Activated CD4-positive, alpha-beta T cell treated with anti-CD3 and anti-CD28 coated beads for 24 hours (primary cell): ENCODE measurements at places on chromosomes 4 and X.

DNA sequence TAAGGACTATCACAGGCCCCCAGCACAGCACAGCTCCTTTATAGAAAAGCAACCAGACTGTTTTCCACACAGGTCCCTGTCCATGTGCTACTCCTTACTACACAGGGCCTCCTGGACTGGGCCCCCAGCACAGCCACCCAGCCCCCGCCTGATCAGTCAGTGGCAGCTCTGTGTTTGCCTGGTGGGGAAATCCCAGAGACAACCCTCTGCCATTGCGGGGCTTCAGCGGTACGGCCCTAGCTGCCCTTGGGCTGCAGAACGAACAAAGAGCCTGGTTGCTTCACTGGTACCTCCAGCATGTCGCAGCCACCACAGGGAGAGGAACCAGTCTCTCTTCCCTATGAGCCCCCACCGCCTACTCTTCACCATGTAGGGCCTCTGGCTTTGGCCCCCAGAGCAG, 30.7 kb downstream of the CBR4 start:
- DNase-seq = no peak

GRCh38 chr4:139794158-139794954, 128.7 kb downstream of the MGST2 start:
- DNase-seq = no peak

DNA sequence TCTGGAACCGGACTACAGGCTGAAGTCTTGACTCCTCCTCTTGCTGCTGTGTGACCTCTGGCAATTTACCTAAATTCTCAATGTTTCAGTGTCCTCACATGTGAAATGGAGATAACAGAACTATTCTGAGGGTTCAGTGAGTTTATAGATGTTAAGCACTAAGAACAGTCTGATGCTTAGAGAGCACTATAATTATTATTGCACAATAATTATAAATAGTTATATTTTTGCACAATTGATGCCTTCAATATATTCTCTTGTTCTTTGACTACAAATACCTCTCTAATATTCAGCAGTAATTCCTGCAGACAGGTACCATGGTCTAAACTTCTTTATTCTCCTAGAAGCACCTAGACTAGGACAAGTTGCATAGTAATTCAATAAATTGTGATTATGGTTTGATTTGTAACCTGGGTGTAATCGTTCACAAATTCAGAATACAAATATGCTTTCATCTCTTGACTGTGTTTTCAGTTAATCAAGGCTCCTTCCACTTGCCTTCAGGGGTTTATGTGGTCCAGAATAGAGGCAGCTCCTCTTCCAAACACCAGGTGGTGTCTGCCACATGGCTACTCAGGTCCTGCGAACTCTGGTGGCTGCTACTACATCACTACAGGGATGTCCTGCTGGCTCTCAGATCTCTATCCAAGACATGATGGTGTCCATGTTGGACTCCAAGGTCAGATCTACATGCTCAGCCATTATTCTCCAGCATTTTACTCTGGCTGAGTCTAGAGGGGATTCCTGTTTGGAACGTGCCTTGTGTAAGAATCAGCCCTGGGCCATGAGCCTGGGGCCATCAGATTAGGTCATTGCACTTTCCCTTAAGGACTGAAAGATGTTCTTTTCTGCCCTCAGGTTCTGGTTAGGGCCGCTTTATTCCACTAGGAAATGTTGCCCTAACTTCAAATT, 103.4 kb downstream of the QRFPR start:
- DNase-seq = no peak

DNA sequence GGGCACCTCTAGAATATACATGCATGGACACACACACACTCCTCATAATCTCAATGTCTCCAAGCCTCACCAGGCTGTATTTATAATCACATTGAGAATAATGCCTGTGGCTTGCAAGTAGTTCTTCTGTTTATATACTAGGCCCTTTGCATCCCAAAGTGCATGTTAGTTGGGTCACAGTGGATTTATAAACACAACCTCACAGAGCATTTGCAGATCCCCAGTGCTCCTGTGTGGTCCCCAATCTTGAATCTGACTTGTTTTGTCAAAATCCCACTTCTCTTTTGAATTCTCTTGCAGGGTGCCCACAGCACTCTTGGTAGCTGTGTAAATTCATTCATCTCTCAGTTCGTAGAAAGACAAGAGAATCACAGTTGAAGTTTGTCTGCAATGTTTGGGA, 49.6 kb upstream of the PROM1 start:
- no peak for DNase-seq

DNA sequence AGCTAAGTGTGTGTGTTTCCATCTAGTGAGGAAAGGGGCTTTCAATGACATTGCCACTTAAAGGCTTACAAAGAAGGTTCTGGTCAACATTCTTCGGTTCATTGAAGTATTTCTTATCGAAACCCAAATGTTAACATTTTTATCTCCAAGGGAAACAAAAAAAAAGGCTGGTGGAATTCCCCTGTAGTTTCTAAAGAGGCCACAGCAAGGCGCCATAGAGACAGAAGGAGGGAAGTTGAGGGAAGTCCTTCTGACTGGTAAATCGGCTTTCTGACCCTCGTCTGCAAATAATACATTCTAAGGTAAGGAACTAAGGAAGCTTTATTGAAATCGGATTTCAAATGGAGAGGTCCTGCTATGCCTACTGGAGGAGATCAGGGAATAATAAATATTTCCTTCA, 1.7 kb upstream of the ZFP42 start:
- DNase-seq = no peak

GRCh38 chr4:32030406-32030805, 1310.2 kb downstream of the PCDH7 start:
- DNase-seq = no peak

- no peak for DNase-seq
Measured at GRCh38 chrX:113743069-113743468, 840.8 kb upstream of the HTR2C start.

DNA sequence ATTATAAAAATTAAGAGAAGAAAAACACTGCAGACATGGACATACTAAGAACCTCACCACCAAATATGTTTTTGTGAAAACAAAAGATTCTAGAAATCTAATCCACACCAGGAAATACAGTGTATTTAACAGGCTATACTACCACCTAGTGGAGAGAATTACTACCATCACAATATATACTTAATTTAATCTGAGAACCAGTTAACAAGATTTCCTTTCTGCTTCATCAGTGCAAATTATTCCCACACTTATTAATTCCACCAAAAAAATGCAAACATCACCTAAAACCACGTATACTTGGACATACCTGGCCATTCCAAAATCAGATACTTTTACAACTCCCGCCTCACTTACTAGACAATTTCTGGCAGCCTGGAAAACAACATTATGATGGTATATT, 7.0 kb upstream of the TXK start:
- DNase-seq = no peak

DNA sequence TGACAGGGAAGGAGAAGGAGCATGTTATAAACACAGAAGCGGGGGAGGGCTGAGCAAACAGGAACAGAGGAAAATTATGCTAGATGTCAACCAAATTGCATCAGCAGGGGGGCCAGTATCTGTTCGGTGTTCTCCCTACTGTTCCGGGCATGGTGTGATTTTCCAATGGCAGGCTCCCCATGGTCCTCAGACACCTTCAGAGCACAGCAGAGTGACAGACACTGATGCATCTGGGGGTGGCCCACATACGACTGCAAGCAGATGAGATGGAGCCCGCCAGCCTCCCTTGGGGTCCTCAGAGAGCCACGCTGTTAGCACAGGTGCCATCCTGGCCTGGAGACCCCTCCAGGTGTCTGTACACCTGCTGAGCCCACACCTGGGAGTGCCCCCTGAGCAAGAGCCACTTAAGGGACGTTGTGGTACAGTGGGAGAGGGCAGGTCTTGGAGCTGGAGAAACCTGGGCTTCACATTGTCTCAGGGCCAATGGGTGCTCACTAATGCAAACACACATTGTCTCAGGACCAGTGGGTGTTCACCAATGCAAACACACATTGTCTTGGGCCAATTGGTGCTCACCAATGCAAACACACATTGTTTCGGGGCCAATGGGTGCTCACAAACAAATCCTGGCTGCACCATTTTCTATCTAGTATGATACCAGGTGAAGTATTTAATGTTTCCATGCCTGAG, 95.4 kb downstream of the SLC2A9 start:
- DNase-seq = no peak

DNA sequence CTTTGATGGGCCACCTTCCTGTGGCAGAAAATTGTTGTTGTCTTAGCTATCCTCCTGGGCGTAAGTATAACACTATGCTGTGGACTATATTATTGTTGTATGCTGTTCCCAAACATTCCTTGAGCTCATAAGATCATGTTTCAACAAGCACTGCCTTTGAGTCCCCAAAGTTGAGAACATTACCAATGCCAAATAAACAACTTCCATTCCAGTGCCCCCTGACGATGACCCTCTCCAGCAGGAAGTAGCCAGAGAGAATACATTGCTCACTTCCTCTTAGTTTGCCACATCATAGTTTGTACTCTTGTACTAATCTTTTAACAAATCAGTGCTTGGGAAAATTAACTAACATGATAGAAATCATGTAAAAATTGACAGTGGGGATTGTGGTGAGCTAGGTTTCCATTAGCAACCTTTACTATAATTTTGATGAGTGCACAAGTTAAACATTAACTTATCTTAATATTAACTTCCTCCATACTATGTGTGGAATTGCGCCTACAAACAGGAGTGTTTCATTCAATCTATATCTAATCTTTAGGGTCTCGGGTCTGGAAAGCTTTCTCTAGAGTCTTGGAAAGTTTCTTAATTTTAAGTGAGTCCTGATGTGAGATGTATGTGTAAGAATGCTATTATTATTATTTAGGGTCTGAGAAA, 20.3 kb upstream of the DHX15 start:
- no peak for DNase-seq

GRCh38 chr4:151670843-151671242, 90.0 kb downstream of the GATB start:
- no peak for DNase-seq

DNA sequence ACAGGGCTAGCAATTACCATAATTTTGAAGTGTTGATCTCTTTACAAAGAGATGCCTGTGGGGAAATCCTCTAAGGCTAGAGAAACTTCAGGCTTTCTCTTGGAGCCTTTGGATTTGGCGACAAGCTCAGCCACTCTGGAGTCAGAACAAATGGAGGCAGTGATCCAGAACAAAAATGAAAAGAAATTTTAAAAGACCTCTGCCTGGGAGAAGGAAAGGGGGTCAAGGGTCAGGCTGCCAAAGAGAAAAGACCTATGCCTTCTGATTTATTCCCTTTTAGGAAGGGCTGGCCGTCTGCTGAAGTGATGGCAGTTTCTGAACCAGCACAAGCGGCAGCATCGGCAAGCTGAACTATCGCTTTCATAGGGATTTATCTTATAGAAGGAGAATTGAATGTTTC, 140.8 kb upstream of the SFRP2 start:
- no peak for DNase-seq

GRCh38 chr4:5203993-5204310, 152.7 kb downstream of the STK32B start:
- no peak for DNase-seq

DNA sequence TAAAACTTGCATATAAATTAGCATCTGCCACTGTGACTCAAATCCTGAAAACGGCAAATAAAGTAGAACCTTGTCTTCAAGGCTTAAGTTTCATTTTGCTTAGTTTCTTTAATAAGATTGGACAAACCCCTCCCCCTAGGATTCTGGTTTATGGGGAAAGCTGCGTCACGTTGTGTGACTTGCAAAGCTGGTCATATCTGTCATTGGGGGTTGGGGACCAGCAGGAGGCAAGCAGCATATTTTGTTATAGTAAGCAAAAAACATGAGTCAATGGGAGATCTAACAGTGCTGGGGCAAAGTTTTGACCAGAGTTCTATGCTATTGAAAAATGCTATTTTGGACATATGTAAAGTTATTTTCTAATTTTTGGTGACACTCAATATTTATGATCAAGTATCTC, 407.3 kb downstream of the PCDH18 start:
- DNase-seq = no peak

GRCh38 chr4:4574792-4575191, 32.9 kb upstream of the STX18 start:
- DNase-seq = no peak

- no peak for DNase-seq
Measured at GRCh38 chr4:169795585-169795984, 37.8 kb upstream of the HPF1 start.

DNA sequence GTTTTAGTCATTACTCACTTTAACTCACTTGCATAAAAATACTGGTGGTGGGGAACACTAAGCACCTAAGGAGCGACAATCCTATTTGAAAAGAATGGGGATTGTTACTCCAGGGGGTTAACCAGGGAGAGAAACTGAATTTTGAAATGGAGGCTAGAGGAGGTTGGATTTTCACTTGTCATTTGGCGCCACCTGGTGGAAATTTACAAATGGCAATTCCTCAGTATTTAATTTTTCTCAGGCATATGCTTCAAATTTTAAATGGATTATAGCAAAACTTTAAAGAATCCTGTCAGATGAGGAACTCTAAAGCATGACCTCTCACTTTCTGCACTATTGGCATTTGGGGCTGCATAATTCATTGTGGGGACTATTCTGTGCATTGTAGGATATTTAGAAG, 2.7 kb upstream of the GEMIN8 start:
- peak; percentile 62 for DNase-seq

DNA sequence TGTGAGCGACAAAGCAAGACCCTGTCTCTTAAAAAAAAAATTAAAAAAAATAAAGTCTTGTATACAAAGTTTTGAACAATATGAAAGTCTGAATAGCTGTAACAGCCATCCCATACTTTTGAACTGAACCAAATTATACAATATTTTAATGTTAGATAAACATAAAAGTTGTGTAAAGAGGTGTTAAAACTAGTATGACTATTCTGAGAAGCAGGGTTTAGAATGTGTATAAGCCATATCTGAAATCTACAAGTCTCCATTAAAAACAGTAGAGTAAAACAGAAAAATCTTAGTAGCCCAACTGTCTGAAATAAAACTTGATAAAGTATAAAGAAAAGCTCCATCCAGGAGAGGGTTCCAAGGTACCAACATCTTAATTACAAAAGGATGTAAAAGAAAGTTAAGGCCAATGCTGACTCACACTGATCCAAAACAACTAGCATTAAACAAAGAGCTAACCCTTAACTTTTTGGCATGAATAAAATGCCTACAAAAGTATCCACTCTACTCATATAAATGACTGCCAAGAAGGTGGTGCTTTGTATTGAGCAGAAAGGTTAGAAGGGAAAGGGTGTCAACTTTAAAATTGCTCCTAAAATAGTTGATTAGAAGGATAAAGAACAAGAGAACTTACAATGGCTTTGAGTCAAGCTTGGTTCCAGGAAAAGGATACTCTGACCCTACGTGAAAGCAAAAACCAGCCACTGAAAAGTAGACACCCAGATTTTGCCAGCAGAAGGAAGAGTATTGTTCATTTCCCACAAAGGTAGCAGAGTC, 18.5 kb downstream of the CNOT6L start:
- DNase-seq = no peak

DNA sequence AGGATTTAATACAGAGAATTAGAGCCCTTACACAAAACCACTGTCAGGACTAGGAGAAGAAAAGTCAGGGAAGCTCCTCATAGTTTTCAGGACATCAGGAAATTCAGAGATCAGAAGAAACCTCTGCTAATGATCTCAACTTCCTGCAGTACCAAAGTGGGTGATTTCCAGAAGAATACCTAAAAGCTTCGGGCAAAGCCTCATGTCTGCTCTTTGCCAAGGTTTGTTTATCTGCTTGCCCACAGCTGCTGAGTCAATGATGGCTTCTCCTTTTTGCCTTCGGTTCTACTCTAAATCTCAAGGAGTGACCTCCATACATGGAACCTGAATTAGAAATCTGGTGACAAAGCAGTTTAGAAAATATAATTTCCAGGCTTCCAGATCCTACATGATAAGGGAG, 68.4 kb downstream of the USP38 start:
- no peak for DNase-seq

- DNase-seq = no peak
Measured at GRCh38 chrX:149462849-149463248, 42.3 kb downstream of the IDS start.
